ENCODE measurements at places on chromosomes 11 and 22.

DNA sequence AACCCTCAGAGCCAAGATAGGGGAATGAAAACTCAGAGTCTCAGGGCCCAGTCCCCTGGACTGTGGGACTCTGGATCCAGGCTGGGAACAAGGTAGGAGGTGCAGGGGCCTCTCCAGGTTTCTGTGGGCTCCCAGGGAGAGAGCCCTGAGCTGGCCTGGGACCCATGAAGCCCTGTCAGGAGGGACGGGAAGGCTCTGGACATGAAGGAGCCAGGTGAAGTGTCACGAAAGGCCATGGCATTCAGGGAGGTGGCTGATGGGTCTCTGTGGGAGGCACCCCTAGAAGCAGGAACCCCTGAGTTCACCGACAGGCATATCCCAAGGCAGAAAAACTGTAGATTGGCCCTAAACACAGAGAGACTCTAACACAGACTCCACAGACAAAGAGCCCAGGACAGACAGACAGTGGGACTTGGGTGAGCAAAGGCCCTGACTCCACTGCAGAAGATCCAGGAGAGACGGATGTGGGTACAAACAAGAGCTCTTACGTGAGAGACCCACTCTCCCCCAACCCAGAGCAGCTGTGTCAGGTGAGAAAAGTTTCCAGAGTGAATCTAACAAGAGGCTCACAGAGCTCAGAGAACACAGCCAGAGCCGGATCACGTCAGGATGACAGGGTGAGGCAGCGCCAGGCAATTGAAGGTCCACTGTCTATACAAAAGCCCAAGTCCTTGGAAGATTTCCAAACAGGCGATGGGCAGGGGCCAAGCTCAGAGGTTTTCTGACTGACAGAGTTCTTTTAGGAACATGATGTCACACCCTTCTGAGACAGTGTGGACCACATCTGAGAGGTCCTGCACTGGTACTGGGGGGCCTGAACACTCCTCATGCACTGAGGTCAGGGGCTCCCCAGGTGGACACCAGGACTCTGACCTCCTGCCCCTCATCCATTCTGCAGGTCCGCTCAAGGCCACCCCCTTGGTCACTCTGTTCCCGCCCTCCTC lies 27.4 kb downstream of the IGLL5 start:
- no peak for DNase-seq

DNA sequence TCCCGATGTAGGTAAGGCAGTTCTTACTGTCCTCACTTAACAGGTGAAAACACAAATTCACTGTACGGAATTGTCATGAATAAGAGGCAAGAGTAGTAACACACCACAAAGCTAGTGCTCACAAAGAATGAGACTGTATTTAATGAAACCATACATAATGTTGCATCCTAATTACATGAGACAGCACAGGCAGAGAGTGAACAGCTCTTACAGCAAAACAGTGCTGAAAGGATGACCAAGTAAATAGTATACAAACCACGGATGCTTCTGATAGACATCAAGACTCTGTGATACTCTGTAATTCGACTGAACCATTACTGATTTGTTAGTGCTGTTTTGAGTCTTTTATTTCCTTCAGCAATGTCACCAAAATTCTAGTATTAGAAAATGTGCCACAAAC lies 282.3 kb downstream of the TTC28 start:
- DNase-seq, result no peak

DNA sequence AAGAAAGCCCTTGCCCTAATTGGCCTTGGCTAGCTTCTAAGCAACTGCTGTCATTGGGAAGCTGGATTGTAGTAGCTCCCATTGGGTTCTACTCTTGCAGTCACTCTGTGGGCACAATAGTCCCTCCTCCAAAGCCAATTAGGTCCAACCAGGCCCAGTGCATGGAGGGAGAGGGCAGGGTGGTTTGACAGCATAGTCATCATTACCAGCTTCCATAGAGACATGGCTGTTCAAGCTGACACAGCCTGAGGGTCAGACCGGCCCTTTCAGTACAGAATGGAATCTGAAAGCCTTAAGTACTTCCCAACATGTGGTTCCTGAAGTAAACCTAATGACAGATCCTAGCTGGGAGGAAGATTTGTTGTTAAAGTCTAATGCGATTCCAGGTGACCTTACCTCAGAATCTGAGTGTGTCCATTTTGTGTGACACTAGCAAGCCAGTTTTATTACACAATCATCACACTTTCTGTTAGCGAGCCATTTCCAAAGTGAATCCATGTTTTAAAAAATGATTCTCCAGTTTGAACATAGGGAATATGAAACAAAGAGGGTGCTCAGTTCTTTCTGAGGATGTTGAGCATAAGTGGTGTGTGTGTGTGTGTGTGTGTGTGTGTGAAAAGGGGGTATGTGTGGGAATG lies 6.9 kb downstream of the PLET1 start:
- DNase-seq, result no peak

DNA sequence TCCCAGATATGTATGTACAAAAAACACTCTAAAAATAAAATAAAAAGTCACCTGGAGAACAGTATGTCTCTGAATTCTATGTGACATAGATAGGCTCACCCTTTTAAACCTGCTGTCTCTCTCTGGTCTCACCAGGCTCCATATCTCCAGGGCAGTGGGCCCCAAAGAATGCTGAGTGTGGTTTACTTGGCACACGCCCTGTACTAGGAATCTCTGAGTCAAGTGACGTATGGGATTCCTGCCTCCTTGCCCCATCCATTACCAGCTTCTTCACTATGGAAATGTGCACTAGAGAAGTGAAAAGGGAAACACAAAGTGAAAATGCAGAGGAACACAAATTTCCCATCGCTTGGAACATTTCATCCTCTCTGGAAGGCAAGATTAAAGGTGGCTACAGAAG lies 722.2 kb upstream of the TENM4 start:
- DNase-seq, result no peak

- peak; percentile 79 for DNase-seq
These were observed 50.8 kb downstream of the FBLN1 start for GRCh38 chr22:45553351-45554039.

DNA sequence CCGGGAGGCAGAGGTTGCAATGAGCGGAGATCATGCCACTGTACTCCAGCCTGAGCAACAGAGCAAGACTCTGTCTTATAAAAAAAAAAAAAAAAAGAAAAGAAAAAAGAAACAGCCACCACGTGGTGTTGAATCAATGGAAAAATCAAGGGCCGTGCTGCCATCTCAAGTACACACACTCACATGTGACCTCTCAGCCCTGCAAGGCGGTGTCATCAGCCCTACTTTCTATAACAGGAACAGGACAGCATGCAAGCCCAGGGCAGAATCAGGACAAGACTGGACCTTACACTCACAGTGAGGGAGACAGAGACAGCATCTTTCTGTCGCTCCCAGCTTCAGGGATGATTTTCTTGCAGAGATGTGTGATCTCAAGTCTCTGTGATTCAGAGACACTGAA lies 179.6 kb downstream of the MPPED1 start:
- DNase-seq, result no peak

- DNase-seq, result no peak
These were observed 433.2 kb downstream of the SOX6 start for GRCh38 chr11:15923183-15923582.

DNA sequence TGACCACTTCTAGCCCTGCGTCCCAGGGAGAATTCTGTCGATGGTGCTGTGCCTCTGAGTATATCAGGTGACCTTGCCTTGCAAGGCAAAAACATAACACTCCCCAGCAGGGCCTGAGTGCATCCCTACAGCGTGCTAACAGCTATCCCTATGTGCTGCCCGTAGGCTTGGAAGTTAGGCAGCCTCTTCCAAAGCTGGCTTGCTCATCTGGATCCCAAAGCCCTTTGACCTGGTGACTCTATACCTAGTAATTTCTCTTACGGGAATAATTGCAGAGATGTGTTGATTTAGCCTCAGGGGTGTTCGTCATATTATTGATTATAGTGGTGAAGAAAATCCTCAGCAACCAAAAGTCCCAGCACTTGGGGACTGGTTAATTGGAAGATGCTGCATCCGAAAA lies 32.6 kb upstream of the CRYBB3 start:
- DNase-seq, result no peak

DNA sequence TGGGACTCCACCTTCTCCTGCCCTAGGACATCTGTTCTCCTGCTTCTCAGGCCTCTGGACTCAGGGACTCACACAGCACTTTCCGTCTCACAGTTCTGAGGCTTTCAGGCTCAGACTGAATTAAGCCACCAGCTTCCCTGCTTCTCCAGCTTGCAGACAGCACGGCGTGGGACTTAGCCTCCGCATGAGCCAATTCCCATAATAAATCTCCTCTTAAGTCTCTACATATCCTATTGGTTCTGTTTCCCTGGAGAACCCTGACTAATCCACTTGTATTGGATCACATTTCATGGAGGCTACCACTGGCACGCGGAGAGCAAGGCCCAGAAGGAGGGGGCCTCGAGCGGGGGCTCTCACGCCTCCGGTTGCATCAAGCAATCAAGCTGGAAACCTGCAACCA lies 1313.6 kb downstream of the TBC1D22A start:
- DNase-seq, result peak; percentile 91

- DNase-seq, result no peak
These were observed 726.9 kb downstream of the BRD1 start for GRCh38 chr22:49100773-49101172.

DNA sequence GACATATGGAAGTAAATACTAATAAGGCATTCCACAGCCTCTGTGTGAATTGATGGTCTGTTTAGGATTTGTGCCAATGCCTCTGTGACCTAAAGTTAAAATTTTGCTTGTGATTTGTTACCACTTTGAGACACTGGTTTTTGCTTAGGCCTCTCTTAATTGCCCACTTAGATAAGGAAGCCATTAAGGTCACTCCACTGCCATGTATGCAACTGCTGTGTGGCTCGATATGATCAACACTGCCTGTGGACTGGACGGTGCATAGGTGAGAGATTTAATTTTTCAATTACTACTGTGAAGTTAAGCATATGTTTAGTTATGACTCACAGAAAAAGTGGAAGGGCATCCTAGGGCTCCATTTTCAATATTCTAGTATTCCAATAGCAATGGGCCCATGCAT lies 36.9 kb downstream of the CSRP3 start:
- DNase-seq, result no peak

DNA sequence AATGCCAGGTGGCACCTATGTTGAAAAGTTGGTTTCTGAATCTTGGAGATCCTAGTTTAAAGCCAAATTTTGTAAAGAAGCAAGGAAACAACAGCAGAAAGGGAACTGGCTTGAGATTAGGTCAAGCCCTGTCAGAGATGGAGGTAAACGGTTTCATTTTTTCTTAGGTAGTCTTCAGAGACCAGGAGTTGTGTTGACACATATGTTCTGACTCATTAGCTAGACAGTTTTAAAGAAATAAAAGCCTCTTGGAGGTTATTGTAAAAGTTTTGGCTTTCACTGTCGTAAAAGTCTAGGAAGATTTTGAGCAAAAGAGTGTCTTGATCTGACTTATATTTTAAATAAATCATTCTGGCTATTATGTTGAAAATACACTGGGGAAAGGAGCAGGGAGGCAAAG lies 151.5 kb upstream of the CTSC start:
- no peak for DNase-seq

- no peak for DNase-seq
These were observed 1.3 kb upstream of the ZBTB16 start for GRCh38 chr11:114058026-114058706.

DNA sequence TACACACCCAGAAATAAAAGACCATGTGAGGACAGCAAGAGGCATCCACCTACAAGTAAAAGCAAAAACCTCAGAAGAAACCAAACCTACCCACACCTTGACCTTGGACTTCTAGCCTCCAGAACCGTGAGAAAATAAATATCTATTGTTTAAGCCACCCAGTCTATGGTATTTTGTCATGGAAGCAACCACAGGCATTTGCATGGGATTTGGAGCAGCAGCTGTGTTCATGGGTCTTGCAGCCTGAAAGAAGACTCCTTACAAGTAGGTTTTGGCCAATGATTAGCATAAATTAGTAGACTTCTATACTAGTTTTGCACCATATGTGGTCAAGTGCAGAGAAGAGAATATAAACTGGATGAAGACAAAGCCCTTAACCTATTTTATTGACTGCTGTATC lies 27.9 kb downstream of the FSHB start:
- no peak for DNase-seq

GRCh38 chr22:17493419-17493981 lies 69.8 kb upstream of the SLC25A18 start:
- DNase-seq, result no peak

GRCh38 chr22:50270666-50271394 lies 650 bp upstream of the MAPK11 start:
- DNase-seq, result peak; percentile 23

- peak; percentile 35 for DNase-seq
These were observed 52.9 kb upstream of the FDX1 start for GRCh38 chr11:110376711-110377324.

- peak; percentile 6 for DNase-seq
These were observed 82.1 kb downstream of the KCNQ1 start for GRCh38 chr11:2526808-2527381.

GRCh38 chr11:59857439-59858434 lies 8.6 kb downstream of the TCN1 start:
- no peak for DNase-seq

GRCh38 chr11:131658952-131659351 lies 288.5 kb downstream of the NTM start:
- DNase-seq, result no peak

DNA sequence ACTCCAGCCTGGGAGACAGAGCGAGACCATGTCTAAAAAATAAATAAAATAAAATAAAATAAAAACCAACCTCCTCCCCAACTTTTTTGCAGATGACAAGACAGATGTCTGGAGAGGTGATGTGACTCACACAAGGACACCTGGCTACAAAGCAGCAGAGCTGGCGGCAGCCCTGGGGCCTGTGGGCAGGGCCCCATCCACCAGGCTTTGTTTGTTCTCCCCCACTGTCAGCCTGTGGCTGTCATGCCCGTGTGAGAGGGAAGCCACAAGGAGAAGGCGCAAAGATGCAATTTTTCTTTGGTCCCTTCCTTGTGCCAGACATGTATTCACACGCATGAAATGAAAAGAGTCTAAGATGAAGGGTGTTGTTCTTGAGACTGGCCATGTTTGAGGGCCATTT lies 16.6 kb downstream of the CD59 start:
- DNase-seq, result no peak

DNA sequence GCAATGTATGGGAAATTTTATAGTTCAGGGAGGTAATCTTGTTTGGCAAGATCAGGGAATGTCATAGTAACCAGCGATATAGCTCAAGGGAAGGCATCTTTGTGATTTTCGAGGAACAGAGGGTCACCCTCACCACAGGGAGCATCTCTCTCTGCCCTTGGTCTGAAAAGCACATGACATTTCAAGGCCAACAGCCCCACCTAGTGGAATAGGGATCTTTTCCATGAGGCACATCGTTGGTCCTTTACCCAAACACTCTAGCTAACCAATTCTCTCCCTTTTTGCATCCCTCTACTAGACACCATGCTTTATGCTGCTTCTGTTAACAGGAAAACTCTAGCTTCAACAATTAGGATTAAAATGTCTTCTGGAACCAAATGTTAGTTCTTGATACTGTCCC lies 179.0 kb downstream of the GRM5 start:
- peak; percentile 55 for DNase-seq

- DNase-seq, result no peak
These were observed 484.0 kb downstream of the NTM start for GRCh38 chr11:131854391-131854790.

DNA sequence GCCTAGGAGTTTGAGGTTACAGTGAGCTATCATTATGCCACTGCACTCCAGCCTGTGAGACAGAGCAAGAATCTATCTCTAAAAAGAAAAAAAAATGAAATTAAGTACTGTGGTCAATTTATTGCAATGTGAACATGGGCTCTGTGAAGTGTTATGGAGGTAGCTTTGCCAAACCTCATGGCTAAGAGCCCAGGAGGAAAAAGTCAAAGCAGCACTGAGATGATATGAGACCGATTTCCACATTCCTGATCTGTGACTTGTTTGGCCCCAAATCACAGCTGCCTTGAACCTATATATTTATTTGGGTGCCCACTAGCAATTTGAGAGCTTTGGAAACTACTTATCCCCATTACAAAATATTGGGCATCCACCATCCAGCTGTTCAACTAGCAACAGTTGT lies 29.8 kb upstream of the TMEM135 start:
- no peak for DNase-seq

Measured in WERI-Rb-1 (cell line).